ENCODE measurements at places on chromosomes 1 and 21. TPM values are rescaled to one million over a fixed set of nuclear protein-coding genes. Genes with fewer than 3 reads are reported as not detected.

DNA sequence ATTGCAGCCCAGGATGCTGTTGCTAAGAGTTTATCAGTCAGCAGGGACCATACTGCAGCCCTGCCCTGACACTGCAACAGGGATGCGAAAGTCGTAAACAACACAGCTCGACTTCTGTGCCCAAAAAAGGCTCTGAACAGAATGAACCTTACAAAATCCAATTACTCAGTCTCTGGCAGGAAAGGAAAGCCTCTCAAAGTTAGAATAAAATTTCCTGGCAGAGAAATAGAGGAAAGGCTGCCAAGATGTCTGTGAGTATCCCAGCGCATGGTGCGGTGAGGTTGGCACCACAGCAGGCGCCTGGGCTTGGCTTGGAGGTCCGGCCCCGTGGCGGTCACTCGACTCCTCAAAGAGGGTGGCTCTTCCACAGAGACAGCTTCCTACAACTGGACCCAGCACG is 185.8 kb downstream of the PCP4 start:
- peak; percentile 36 for DNase-seq

- DNase-seq: no peak
Measured at GRCh38 chr1:201756406-201756805, 72.6 kb upstream of the IPO9 start.

GRCh38 chr1:156368889-156369684 is at the start of gene RHBG:
TSS of gene RHBG (plus strand) at chr1:156369211. CDS start at chr1:156369250, 39 bp downstream.
- DNase-seq: no peak

DNA sequence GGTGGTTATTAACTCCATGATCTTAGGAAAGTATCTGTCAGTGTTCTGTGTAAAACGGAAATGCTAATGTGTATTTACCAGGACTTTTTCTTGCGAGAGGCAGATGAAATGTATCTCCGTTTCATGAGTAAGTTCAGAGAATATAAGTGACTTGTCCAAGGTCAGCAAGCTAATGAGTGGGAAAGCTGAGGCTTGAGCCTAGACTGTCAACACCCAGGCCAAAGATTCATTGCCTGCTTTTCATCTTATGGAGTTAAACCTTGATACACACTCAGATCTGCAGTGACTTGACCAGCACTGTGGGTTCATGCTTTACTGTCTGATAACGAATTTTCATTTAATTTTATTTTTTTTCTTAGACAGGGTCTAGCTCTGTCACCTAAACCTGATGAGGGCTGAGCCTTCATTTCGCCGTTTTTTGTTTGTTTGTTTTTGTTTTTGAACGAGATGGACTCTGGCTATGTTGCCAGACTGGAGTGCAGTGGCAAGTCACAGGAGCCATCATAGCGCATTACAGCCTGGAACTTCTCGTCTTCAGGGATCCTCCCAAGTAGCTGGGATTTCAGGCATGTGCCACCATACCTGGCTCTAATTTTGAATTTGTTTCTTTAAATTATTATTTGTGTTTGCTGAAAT is 918 bp upstream of the JTB start:
- DNase-seq: no peak

DNA sequence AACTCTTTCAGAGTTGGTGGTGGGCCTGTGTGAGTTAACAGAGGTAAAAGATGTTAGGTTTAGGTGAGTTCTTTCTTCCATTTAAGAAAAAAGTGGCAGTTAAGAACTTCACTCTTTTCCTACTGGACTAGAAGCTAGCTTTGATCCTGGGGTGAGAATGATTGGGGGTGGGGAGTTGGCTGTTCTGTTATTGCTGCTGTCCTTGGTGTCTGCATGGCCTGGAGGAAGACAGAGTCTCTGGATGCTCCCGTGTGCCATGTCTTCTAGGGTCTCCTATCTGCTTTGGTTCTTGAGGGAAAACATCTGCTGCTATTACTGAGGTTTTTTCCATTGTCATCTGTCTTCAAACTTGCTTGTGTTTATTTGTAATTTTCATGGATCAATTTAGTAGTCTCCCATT is 275.7 kb downstream of the HLX start:
- no peak for DNase-seq

DNA sequence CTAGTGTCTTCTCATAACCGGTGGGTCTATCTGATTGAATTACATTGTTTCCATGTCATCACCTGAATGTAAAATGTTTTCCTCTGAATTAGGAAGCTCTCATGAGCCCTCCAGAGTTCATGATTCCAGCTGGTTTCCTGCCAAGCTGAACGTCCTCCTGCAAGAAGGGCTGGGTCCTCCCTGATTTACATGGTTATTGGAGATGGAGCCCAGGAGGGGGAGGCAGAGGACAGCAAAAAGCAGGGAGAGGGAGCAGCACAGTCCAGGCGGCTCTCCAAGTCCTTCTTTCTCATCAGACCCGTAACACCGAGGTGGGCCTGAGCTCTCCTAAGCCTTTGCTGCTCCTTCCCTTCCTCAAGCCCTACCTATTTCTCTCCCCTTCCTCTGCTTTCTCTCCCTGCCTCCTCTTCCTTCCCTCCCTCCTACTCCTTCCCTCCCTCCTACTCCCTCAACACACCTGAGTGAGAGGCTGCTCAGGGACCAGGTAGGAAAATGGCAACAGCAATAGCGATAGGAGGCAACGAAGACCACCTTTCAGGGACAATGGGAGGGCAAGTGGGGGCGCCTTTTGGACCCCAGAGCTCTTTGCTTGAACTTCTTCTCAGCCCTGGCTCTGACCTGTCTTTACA is 265.9 kb downstream of the PRDM2 start:
- no peak for DNase-seq

DNA sequence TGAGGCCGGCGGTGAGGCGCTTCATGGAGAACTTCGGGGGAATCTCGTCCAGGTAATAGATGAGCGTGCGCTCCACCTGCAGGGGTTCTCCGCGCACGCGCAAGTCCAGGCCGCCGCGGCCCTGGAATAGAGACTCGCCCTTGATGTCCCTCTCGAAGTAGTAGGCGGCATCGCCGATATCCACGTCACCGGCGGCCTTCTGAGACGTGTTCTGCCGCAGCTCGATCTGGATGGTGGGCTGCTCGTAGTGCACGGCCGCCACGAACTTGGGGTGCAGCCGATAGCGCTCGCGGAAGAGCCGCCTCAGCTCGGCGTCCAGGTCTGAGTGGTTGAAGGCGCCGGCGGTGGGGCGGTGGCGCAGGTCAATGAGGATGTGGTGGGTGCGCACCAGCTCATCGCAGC is 726 bp downstream of the TACSTD2 start:
- DNase-seq: no peak

- DNase-seq: no peak
Measured at GRCh38 chr1:93814795-93815340, 64.1 kb downstream of the DNTTIP2 start.

DNA sequence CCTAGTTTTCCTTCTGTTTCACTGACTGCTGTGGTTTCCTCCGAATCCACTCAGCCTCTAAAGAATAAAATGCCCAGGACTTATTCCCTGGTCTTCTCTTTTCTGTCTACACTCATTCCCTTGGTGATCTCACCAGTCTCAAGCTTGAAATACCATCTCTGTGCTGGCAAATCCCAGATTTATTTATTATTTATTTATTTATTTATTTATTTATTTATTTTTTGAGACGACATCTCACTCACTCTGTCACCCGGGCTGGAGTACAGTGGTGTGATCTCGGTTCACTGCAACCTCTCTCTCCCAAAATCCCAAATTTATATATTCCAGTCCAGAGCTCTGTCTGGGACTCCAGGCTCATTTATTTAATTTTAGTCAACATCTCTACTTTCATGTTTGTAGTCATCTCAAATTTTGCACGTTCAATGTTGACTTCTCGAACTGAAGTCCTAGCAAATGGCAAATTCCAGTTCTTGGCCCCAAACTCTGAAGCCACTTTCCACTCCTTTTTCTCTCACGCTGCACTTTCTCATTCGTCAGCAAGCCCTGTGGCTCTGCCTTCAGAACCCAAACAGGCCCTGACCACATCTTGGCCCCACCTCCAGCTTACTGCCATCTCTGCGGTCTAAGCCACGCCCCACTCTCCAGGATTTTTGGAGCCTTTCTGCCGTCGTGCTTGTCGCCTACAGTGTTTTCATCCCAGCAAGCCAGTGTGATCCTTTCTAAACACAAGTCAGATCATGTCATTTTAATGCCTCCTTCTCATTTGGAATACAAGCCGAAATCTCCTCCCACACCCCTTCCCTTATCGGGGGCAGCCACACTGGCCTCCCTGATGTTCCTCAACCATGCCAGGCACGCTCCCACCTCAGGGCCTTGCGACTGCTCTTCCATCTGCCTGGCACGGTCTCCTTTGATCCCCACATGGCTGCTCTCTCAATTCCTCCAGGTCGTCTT is 14.2 kb upstream of the TENT5B start:
- DNase-seq: no peak

GRCh38 chr1:206863266-206863665 is 2.2 kb upstream of the IL20 start:
- DNase-seq: no peak

- DNase-seq: no peak
Measured at GRCh38 chr1:48062353-48062752, 65.2 kb upstream of the TRABD2B start.

- peak; percentile 40 for DNase-seq
Measured at GRCh38 chr1:212457740-212458338, 25.1 kb downstream of the NENF start.

DNA sequence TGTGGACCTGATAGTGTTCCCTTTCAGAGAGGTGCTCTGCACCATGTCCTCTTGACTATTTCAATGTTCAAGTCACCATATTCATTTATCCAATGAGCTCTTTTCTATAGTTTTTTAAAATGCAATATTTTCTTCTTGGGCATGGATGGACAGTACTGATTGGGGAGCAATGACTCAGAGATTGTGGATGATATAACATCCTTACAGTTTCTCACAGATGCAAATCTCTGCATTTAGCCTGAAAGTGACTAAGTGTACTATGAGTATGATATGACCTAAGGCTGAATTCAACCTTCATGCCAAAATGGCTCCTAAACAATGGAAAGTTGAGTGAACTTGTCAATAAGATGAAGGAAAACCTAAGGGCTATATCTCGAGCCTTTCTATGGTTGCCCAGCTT is 36.5 kb downstream of the C4BPA start:
- DNase-seq: no peak

- no peak for DNase-seq
Measured at GRCh38 chr1:151364996-151365395, 7.5 kb downstream of the SELENBP1 start.

- DNase-seq: no peak
Measured at GRCh38 chr1:5615076-5615475, 377.1 kb downstream of the NPHP4 start.

DNA sequence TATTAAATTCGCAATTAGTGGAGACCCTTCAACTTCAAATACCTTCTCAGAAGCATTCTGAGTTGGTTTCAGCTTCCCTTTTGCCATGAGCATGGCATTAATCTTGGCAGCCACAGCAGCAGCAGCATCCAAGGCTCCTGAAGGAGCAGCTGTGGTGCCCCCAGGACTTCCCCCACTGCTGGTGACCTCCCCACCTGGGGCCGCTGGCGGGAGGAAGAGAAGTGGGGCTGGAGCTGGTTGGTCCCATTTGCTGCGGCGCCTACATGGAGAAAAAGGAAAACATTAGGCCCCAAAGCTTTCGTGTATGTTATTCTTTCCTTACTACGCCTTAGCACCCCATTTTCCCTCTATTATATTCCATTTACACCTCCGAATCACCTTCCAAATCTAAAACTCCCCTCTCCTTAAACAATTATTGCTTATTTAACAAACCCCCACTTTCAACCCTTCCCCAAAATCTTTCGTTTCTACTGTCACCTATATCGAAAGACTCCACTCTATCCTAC is 569 bp downstream of the KHDC4 start:
- no peak for DNase-seq

GRCh38 chr1:30780409-30780808 is 22.8 kb upstream of the LAPTM5 start:
- no peak for DNase-seq

BTBD8 gene
- total RNA-seq: 19.0 TPM

FAM131C gene
- not detected for total RNA-seq

OR2T33 gene
- total RNA-seq: 1.0 TPM

Data from tibial nerve (tissue), 4 donors.